Gastroesophageal sphincter (tissue), 4 donors: ENCODE measurements at places on chromosomes 11 and 22. TPM values are rescaled to one million over a fixed set of nuclear protein-coding genes. Genes with fewer than 3 reads are reported as not detected.

The UBQLN3 gene
- 0.40 TPM for total RNA-seq

The ALDH3B2 gene
- total RNA-seq = 3.4 TPM

- ATAC-seq = no peak
These were observed 19.3 kb downstream of the GTSE1 start for GRCh38 chr22:46315976-46316375.

GRCh38 chr22:45240810-45241631 is at the start of gene KIAA0930:
Gene KIAA0930, minus strand, starts transcription at chr22:45240894. Its CDS starts 191 bp downstream, at chr22:45240703.
- ATAC-seq = peak; percentile 75
